ENCODE measurements at places on chromosomes 1 and 21. TPM values are rescaled to one million over a fixed set of nuclear protein-coding genes. Genes with fewer than 3 reads are reported as not detected.

FCER1G gene
- total RNA-seq, result 6.1 TPM

DNA sequence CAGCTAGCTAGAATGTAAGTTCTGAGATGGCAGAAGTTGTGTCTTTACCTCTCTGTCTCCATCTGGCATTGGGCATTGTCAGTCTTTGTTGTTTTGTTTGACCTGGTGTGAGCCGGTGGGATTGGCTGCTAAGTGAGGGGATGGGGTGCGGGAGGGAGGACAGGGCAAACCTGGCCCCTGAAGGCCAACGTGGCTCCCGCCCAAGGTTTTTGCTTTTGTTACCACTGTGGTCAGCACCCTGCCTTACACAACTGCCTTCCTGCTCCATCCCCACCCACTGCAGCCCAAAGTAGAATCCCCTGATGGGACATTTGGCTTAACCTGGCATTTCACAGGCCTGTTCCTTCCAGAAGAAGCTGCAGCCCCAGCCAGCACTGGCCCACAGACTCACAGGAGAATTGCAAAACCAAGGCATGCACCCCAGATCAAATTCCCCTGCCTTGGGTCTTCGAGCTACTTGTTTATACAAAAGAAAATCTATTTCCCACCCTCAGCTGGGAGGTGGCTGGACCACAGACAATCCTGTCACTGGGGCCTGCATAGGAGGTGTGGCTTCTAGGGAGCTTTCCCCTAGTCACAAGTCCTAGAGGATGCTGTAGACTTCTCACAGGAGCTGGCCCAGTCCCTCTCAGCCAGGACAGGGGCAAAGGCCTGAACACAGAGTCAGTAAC, 147.5 kb downstream of the TRABD2B start:
- no peak for DNase-seq

LMX1A gene
- not detected for total RNA-seq

GRCh38 chr1:234748066-234748465, 138.1 kb upstream of the IRF2BP2 start:
- no peak for DNase-seq

CD84 gene
- not detected for total RNA-seq

DNA sequence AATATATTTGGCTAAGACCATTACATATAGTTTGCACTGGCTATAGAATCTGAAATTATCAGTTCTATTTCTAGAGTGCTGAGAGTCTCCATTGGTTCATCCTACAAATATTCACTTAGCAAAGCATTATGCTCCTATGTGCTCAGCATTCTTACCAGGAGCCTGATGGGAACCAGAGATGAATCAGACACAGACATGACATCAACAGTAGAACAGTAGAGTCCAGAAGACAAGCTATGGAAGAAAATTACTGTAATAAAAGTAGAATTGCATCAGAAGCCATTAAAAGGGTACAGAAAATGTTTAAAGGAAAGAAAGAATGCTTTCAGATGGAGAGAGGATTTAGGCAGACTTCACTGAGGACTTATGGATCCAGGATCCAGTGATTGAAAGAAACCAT, 271.7 kb upstream of the SNX7 start:
- no peak for DNase-seq
